ENCODE measurements at places on chromosomes 13 and 19. TPM values are rescaled to one million over a fixed set of nuclear protein-coding genes. Genes with fewer than 3 reads are reported as not detected.

The MBD3L1 gene
- total RNA-seq = not detected

GRCh38 chr13:21175656-21176214 is 617 bp downstream of the SKA3 start:
- DNase-seq = no peak

The C19orf85 gene
- total RNA-seq = not detected

GRCh38 chr13:22455036-22455435 is 725.7 kb upstream of the SGCG start:
- no peak for DNase-seq

The TNNT1 gene
- total RNA-seq = 1.0 TPM

The PRKCG gene
- not detected for total RNA-seq

The C19orf81 gene
- 0.70 TPM for total RNA-seq

- no peak for DNase-seq
Measured at GRCh38 chr13:48578516-48579164, 45.8 kb upstream of the RCBTB2 start.

The CEBPA gene
- not detected for total RNA-seq

GRCh38 chr13:64551755-64552154 is 2678.4 kb downstream of the PCDH9 start:
- DNase-seq = no peak

DNA sequence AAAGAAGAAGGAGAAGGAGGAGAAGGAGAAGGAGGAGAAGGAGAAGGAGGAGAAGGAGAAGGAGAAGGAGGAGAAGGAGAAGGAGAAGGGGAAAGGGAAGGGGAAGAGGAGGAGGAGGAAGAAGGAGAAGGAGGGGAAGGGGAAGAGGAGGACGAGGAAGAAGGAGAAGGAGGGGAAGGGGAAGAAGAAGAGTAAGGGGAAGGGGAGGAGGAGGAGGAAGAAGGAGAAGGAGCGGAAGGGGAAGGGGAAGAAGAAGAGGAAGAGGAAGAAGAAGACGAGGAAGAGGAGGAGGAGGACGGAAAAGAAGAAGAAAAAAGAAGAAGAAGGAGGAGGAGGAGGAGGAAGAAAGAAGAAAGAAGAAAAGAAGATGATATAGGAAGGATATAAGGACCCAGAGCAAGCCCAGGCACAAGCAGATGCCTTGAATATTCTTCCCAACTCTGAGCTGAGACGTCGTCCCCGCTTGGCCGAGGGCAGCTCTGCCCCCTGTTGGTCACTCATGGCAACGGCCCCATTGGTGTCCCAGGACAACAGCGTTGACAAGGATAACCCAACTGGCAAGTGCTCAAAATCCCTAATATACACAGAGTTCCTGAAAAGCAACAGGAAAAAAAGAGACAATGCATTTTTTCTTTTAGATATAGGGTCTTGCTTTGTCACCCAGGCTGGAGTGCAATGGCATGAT is 30.6 kb upstream of the IGSF23 start:
- DNase-seq = no peak

The RAB3A gene
- total RNA-seq = 3.7 TPM

GRCh38 chr19:5892772-5893275 is 10.8 kb downstream of the NDUFA11 start:
- DNase-seq = no peak

The ICAM5 gene
- 0.84 TPM for total RNA-seq

The CD209 gene
- total RNA-seq = not detected

DNA sequence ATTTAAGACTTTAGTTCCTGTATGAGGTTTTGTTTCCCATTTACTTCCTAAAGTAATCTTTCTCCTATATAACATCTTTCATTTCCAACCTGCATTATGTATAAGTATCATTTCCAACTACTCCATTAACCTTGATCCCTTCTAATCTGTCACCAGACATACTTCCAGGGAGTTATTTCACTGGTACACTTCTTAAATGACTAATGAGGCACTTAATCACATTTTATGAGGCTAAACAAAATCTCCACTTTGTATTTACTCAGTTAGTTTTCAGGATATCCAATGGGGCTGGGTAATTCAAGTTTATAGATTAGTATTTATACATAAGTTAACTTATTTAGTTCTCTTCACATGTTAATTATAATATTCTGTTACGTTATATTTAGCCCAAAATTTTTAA is 634.7 kb downstream of the PCDH17 start:
- no peak for DNase-seq

The KIR2DL4 gene
- 0.70 TPM for total RNA-seq

DNA sequence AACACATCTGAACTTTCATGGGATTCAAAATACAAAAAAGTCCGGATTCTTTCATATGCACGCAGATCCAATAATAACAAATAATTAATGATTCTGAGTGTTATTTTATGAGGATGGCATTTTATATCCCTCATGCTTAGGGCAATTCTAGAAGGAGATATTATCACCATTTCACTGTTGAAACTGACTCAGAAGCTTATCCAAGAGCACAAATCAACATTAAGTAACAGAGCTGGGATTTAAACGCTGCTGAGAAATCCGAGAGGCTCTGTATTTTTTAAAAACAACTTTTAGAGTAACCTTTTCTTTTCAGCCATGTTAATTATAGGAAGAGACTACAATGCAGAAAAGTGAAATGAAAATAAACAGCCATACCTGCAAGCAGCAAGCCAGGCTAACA is 30.3 kb downstream of the ATP7B start:
- no peak for DNase-seq

- DNase-seq = no peak
Measured at GRCh38 chr13:20359335-20359734, 127.2 kb upstream of the GJB6 start.

DNA sequence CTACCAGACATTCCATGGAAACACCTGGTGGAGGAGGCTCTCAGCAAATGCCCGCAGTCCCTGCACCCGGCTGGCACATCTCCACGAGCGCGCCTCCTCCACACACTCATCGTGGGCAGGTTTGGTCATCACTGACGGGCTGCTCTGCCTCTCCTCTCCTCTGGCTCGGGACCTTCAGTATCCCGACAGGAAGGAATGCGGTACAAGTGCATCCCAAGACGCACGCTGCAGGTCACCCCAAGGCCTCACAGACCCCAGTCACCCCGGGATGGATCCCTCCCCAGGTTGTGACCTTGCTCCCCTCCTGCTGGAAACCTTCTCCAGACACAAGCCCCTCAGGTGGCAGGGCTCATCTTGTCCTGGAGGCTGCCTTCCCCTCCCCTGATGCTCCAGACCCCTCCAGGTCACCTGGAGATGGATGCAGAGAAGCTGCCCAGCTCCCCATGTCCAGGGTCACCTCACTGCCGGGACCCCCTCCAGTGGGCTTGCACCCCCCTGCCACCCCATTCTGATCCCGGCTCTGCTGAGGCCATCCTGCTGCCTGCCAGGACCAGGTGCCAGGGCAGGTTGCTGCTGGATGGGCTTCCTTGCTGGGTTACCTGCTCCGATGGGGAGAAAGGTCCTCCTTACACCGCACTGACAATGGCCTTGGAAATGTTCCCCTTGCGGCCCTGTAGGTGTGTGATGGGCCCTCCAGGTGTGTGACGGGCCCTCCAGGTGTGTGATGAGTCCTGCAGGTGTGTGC is 29.9 kb downstream of the C13orf46 start:
- DNase-seq = no peak

The GPC5 gene
- total RNA-seq = not detected

The TSSK6 gene
- total RNA-seq = 6.3 TPM

- no peak for DNase-seq
Measured at GRCh38 chr13:31101472-31102170, 60.1 kb downstream of the HSPH1 start.

GRCh38 chr19:30172613-30173242 is 199.5 kb upstream of the ZNF536 start:
- no peak for DNase-seq

- no peak for DNase-seq
Measured at GRCh38 chr13:44054525-44054924, 174.8 kb downstream of the LACC1 start.

The EFNA2 gene
- total RNA-seq = not detected

- no peak for DNase-seq
Measured at GRCh38 chr13:33261387-33262061, 24.0 kb downstream of the STARD13 start.

- no peak for DNase-seq
Measured at GRCh38 chr13:35723821-35724220, 247.3 kb upstream of the MAB21L1 start.

The PNMA8C gene
- total RNA-seq = not detected

The ZNF253 gene
- total RNA-seq = 20.2 TPM

DNA sequence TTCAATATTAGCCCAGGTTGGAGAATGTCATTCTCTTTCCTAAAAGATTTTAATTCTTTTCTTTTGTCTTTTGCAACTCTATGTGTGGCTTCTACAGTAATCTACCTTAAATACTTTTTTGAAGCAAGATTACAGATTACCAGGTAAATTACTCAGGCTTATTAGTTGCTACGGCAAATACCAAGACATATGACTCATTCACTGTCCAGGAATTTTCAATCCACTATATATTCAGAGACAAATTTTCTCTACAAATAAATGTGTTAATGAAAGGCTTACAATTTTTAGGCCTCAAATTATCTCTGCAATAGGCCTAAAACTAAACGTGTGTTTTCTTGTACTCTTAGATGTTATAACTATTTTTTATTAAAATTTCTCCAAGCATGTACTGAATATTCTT is 631.3 kb downstream of the DIAPH3 start:
- DNase-seq = no peak

The F10 gene
- total RNA-seq = not detected

GRCh38 chr19:31497709-31498108 is 148.5 kb upstream of the TSHZ3 start:
- no peak for DNase-seq

- DNase-seq = no peak
Measured at GRCh38 chr13:82358284-82358683, 1524.0 kb downstream of the SLITRK1 start.

DNA sequence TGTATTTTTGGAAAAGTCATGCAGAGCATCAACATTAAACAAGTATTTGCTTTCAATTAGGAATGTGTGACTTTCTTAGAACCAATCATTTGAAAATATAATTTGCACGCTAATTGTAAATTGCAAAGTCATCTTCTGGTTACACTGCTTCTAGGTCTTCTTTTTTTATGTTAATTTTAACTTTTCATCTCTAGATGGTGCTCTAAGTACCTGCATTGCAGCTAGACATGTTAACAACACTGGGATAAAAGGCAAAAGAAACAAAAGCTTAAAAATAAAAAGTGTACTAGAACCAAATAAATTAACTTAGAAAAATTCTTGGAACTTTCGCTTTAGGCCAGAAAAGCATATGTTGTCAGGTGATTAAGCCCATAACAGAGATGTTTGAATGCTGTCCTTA is 2758.2 kb downstream of the PCDH9 start:
- DNase-seq = no peak

DNA sequence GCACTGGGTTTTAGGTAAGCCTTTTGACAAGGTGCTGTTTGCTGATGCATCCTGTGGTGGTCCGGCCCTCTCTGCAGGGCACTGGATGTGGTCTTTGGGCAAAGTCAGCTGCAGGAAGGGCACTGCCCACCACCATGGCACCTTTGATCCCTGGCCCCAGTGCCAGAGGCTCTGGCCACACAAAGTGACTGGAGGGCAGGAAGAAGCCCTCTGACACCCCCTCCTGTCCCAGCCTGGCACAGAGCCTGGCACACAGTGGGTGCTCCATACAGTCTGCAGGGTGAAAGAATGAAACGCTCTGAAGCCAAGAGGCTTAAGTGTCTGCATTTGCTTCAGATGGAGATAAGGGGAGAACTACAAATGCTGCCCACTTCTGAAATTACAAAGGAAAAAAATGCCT is 47.6 kb upstream of the CNMD start:
- no peak for DNase-seq

The FAM124A gene
- total RNA-seq = 0.26 TPM

The ZNF625 gene
- 3.9 TPM for total RNA-seq

DNA sequence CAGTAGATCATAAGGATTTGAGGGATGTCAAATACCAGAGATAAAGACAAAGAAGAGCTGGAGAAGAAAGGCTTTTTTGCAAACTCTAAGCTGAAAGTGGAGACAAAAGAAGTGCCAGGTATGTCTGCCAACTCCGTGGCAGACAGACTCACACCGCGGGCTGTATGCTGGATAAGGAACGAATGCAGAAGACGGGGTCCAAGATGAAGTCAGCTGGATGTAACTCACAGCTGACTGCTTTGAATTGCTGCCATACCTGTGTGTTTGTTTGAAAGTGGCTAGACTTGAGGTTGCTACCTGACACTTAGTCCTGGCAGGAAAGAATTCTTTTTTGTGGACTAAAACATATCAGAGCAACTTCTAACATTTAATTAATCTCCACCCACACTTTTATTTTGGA is 398.8 kb downstream of the DLEU7 start:
- DNase-seq = no peak
